ENCODE measurements at places on chromosomes 11 and 22.

GRCh38 chr22:48474881-48475280 is 1352.8 kb downstream of the BRD1 start:
- no peak for DNase-seq

DNA sequence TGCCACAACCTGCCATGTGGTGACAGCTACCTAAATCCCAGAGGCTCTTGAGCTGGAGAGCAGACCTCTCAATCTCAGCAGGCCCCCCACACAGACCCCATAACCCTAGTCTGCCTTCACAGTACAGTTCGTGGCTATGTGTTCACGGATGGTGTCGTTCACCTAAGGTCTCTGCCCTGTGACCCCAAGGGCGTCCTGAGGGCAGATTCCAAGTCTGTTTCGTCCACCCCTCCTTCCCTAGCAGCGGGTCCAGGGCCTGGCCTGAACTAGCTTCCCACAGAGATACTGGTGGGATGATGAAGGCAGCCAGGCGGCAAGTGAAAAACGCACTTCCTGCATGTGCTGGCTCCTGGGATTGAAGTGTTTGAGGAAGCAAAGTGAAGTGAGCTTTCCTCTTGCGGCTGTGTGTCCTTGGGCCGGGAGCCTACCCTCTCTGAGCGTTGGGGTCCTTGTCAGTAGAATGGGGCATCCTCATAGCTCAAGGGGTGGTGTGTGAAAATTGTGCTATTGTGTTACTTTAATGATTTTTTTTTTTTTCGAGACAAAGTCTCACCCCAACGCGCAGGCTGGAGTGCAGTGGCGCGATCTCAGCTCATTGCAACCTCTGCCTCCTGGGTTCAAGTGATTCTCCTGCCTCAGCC is 70.1 kb downstream of the LRP5 start:
- no peak for DNase-seq

DNA sequence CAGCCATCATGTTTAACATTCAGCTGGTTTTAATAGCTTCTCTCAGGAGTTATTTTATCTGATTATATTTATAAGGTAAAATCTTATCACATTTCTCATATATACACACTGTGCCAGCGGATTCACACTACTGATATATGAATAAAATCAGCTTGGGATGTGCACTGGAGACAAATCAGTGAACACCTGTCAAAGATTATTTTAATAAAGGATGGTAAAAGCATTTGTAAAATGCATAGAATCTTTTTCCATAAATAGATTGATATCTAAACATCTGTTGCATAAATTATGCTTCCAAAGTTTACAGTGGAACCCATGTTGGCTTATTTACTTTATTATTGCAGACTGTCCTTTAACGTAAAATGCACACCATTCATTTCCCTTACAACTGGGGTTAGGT is 1125.8 kb upstream of the CNTN5 start:
- no peak for DNase-seq

GRCh38 chr22:20750461-20751184 is 23.3 kb upstream of the SERPIND1 start:
- no peak for DNase-seq

GRCh38 chr11:74826901-74827300 is 78.3 kb downstream of the RNF169 start:
- no peak for DNase-seq

- DNase-seq, result no peak
Observed at GRCh38 chr11:17801166-17801565, 66.6 kb downstream of the KCNC1 start.

- no peak for DNase-seq
Observed at GRCh38 chr11:2807801-2808241, 77.8 kb downstream of the CDKN1C start.

GRCh38 chr11:96197801-96198701 is 144.9 kb downstream of the MAML2 start:
- no peak for DNase-seq

DNA sequence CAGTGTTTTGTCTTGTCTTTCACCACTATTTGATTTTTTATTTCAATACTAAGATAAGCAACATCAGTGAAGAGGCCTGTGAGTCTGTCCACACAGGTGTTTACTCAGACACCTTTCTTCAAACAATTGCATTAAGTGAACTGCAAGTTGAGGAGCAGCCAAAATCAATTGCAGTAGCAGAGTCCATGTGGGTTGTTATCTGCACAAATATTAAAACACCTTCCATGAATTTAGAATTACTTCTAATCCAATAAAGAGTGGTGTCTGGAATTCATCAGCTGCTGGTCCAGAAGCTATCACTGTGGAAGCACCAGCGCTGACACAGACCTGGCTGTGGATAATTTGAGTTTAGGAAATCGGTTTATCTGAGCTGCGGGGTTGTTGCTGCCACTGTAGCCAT is 83.5 kb upstream of the FAT3 start:
- no peak for DNase-seq

Measured in stimulated activated CD4-positive, alpha-beta T cell treated with anti-CD3 and anti-CD28 coated beads, Interleukin-12 subunit alpha, Interleukin-12 subunit beta, amount 100 ng/mL, for 24 hours (primary cell).